ENCODE measurements at places on chromosomes 13 and 19. TPM values are rescaled to one million over a fixed set of nuclear protein-coding genes. Genes with fewer than 3 reads are reported as not detected.

The ZNF845 gene
- 9.3 TPM for total RNA-seq

The KCNC3 gene
- 9.5 TPM for total RNA-seq

The RAB8A gene
- 86.9 TPM for total RNA-seq

The ZNF581 gene
- 41.3 TPM for total RNA-seq

The NLRP9 gene
- not detected for total RNA-seq

The ZNF667 gene
- not detected for total RNA-seq

The PEAK3 gene
- total RNA-seq = not detected

The TMEM272 gene
- 0.63 TPM for total RNA-seq

The GPC5 gene
- total RNA-seq = 2.8 TPM

The DMKN gene
- total RNA-seq = 141 TPM

The SIAH3 gene
- total RNA-seq = 0.53 TPM

The SERP2 gene
- total RNA-seq = 3.6 TPM

The ZNF296 gene
- total RNA-seq = 2.2 TPM
